Hematopoietic multipotent progenitor cell treated with erythropoietin and hydrocortisone succinate and interleukin-3 and kit ligand, for 4 days (in vitro differentiated cells): ENCODE measurements at places on chromosomes 3 and 15.
A peak's percentile ranks its signal among the peaks of the same experiment; 100 is the strongest.

GRCh38 chr3:188557235-188557634, 403.3 kb downstream of the LPP start:
- no peak for DNase-seq

DNA sequence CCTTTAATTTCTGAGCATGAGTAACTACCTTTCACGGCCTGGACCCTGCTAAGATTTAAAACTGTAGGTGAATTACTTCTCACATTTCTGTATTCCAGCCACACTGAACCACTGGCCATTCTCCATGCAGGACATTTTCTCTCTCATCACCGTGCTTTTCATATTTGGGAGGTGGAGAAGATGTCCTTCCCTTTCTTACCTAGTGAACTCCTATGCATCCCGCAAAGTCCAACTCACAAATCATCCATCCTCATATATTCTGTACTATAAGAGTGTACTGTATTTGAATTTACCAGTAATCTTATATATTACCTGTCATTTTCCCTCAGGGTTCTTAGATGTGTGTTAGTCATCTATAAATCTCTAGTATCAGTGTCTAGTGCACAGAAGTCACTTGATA, 139.9 kb downstream of the ALDH1A2 start:
- no peak for DNase-seq

GRCh38 chr3:49791571-49791970, 5.2 kb upstream of the IP6K1 start:
- DNase-seq: no peak

DNA sequence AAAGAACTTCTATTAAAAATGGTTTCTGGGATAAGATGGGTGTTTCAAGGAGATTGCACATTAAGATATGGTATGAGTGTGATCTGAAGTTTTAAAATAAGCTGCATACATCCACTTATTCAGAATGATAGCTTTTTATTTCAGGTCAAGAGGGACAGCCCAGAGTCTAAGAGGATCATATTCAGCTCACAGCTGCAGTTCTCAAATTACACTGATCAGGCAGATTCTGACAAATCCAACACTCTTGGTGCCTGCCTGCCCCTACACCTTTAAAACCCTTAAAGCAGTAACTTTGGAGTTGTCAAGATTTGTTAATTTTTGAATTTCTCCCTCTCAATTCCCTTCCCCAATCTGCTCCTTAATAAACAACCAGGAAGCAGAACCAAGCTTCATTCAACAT, 9.1 kb upstream of the TMEM87A start:
- DNase-seq: no peak

- no peak for DNase-seq
Observed at GRCh38 chr3:112653209-112653871, 12.4 kb upstream of the CCDC80 start.

DNA sequence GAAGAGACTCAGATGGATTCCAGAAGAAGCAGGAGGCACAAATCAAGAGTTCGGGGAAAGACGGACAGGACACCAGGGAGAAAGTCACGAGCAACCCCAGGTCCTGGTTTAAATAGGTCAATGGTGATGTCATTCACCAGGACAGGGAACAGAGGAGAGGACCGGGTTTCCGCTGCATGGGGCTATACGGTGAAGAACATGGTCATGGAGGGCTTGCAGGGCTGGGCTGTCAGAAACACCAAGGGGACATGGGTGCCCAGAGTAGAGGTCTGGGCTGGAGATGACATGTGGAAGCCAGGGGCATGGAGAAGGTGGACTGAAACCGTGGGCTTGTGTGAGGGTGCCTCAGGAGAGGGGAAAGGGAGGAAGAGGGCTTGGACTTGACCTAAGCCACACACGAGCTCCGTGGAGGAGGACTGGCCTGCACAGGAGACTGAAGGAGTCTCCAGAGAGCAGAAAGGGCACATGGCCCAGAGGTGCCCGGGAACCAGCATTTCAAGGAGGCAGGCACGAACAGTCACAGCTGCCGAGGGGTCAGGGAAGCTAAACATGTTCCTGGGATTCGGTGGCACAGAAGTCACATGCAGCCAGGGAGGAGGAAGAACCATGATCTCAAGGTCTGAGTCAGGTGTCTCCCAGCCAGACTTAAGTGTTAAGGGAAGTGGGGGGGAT, 54.2 kb upstream of the RPL32 start:
- DNase-seq: no peak

DNA sequence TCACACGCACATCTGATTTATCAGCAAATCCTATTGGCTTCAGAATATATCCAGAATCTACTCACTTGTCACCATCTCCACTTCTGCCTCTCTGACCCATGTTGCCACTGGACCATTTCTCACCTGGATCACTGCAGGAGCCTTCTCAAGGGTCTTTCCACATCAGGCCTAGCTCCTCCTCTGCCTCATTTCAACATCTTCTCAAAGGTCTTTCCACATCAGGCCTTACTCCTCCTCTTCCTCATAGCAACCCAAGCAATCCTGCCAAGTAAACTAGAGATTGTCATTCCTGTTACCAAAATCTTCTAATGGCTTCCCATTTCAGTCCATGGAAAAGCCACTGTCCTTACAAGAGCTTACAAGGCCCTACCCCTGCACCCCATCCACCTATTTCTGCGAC, 18.0 kb upstream of the DUT start:
- DNase-seq: peak; percentile 58

GRCh38 chr3:114450008-114450596, 156.3 kb downstream of the TIGIT start:
- no peak for DNase-seq

- DNase-seq: no peak
Observed at GRCh38 chr15:31091481-31091880, 10.0 kb downstream of the TRPM1 start.

DNA sequence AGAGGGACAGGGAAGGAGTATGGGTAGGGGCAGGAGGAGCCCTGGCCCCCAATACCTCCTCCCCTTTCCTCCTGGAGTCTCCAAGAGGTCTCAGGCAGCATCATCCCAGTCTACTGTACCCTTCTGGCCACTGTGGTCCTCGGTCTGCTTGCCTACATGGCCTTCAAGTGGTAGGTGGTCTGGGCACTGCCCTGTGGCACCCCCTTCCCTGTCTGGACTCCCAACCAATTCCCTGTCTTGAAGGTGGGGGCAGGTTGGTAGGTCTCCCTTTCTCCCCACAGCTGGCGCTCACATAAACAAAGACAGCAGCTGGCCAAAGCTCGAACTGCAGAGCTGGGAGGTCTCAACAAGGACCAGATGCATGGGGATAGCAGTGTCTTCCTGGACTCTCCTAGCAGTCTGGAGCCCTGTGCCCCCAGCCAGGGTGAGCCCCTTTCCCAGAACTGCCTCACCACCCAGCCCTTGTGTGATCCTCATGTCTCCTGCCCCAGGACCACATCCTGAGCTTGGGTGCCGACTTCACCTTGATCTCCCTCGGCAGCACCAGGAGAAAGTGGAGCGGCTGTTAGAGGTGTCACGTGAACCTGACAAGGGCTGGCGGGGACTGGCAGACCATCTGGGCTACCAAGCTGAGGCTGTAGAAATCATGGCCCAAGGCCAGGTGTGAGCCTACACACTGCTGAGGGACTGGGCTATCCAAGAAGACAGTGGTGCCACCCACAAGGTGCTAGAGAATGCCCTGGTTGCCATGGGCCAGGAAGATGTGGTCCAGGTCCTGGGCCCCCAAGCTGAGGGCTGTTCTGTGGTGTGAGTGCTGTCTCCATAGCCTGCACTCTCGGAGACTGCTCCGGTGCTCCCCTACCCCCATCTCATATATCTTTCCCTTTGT, 33.1 kb downstream of the NBEAL2 start:
- DNase-seq: no peak

DNA sequence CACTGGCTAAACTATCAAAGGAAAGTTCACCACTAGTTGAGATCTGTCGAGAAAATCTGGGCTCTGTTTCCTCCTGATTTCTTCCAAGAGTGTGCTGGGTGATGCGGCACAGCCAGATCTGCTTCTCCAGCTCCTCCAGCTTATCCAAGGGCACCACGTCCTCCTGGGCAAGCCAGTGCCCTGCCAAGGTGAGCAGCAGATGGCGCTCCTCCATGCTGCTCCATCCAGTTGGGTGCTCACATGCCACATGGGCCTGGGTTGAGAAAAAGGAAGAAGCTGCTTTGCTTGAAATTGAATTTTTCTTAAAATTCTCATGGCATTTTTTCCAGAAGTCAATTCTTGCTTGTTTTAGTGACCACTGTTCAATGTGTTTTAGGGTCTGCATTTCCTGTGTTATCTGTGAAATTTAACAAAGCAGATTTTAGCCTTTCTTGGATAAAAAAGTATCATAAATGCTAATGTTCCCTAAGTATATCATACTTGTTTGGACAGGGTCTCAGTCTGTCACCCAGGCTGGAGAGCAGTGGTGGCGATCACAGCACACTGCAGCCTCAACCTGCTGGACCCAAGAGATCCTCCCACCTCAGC, 47.3 kb downstream of the EIF3J start:
- peak; percentile 78 for DNase-seq

DNA sequence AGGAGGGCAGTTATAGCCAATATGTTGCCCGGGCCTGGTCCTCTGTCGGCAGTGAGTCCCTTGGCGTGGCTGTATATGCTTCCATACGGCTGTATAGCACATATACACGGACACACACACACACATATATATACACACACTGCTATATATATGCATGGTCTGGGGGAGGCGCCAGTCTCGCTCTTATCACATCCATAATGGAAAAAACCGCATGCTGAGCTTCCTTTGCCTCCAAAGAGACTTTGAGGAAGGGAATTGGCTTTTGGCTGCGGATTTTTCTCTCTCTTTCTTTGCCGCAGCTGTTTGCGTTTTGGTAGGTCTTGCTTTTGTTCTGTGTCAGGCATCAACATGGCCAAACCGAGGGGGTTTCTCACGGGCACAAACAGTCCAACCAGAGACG, 11.3 kb upstream of the TMEM115 start:
- DNase-seq: peak; percentile 72
